ENCODE measurements at places on chromosomes 7 and 10. TPM values are rescaled to one million over a fixed set of nuclear protein-coding genes. Genes with fewer than 3 reads are reported as not detected.
A peak's percentile ranks its signal among the peaks of the same experiment; 100 is the strongest.

Gene MINDY4
- 5.1 TPM for total RNA-seq

Gene AGFG2
- 28.0 TPM for total RNA-seq

DNA sequence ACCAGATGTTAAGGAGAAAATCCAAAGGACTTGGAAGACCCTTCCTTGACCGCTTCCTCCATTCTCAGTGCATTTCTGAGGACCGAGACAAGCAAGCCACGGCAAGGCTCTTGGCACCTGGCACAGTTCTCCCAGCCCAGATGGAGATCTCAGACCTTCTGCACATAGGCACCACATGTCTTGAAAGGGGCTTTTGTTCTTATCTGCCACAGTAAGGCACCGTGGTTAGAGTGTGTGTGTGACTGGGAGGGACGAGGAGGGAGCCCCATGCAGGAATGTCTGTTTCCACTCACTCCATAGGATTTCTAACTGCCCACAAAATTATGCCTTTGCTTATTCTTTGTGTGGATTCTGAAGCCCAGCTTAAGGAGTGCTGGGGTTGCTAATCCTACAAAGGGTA lies 10.3 kb upstream of the WDR86 start:
- DNase-seq, result no peak

DNA sequence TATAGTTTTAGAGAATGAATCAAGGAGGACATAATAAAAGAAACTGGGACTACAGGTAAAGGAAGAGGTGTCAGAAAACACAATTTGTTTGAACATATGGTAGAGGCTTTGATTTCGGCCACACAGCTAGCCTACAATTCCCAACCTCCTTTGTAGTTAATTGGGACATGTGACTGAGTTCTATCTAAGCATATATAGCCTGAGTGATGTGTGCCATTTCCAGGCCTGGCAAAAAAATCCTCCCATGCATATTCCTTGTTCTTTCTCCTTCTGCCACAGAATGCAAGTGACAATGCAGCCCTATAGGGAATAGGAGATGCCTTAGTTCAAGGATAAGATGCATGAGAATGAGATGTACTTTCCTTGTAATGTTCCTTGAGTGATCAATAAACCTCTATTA lies 590.7 kb upstream of the STEAP1 start:
- DNase-seq, result no peak

DNA sequence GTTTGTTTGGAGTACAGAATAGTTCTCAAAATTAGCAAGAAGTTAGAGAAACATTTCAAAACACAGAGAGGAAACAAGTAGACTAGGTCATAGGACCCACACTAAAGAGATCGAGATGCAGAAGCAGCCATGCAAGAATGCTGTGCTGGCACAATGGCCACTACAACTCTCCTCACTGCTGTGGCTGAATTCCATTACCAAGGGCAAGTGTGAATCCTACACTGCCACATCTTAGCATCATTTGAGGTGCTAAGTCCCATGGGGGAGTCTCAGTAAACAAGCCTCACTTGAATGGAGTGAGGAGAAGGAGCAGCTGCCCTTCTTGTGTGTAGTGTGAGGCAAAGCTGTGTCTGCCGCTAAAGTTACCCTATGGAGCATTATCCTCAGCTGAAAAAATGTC lies 56.7 kb downstream of the PCLO start:
- no peak for DNase-seq

DNA sequence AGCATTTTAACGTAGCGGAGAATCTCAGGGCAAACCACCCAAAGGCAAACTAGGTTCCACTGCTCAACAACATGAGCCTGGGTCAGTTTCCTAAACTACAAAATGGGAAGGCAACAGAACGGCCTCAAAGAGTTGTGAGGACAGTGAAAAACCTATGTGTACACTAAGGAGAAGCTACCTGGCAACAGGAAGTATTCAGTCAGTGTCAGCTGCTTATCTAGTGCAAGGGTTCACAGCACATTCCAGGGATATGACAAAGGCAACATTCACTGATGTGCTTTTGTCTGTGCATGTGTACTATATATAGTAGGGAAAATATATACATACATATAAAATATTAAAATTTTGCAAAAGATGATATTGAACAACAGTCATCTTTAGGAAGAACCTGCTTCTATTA lies 17.2 kb downstream of the NUDCD3 start:
- peak; percentile 34 for DNase-seq

GRCh38 chr10:48419714-48420113 lies 113.2 kb downstream of the MAPK8 start:
- no peak for DNase-seq

DNA sequence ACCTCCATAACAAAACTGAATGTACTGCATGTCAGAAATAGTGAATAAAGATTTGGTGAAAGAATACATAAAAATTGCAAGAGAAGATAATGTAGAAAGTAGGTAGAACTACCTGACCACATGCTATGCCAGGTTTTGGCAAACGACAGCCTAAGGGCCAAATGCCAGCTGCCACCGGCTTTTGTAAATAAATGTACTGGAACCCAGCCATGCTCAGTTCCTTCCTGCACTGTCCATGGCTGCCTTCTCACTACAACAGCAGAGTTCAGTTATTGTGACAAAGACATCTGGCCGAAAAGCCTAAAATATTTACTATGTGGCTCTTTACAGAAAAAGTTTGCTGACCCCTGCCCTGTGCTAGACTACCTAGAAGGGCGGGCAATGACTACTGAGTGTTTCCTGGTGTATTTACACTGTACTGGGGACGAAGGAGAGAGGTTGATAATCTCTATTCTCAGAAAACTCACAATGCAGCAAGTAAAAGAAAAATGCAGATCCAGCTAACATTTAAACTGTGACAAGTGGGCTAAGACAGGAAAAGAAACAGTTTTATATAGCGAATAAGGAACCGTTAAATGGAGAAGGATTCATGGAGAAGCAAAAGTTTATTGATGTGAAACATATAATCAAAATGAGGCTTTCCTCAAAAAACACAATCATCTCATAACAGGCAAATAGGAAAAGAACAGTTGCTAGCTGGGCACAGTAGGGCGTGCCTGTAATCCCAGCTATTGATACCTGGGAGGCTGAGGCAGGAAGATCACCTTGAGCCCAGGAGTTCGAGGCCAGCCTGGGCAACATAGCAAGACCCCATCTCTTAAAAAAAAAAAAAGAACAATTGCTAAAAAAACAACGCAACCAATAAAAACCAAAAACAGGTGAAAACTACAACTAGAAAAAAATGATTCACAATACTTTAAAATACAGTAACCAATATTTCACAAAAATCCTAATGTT lies 13.7 kb downstream of the KIN start:
- DNase-seq, result no peak

GRCh38 chr10:104589431-104589830 lies 51.7 kb upstream of the SORCS3 start:
- peak; percentile 32 for DNase-seq
